ENCODE measurements at places on chromosomes 7 and 10. TPM values are rescaled to one million over a fixed set of nuclear protein-coding genes. Genes with fewer than 3 reads are reported as not detected.
A peak's percentile ranks its signal among the peaks of the same experiment; 100 is the strongest.

DNA sequence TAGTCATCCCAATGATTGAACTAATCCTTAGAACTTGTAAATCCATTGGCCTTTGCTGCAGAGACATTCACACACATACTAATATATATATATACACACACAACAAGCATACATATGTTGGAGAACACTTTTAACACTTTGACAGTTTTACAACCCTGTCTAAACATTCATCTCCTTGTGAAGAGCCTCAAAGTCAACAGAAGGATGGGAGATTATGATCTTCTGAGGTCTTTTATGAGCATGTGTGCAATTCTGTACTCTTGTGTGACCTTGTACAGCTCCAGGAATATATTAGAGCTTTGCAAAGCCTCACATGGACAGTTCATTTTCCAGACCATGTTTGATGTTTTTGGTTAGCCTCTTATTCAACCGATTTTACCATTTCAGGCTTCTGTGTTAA, 589.0 kb downstream of the NXPH1 start:
- no peak for DNase-seq

Gene MDFIC
- total RNA-seq, result 13.7 TPM

- DNase-seq, result no peak
These were observed 140.6 kb downstream of the KCNMA1 start for GRCh38 chr10:77496941-77497420.

DNA sequence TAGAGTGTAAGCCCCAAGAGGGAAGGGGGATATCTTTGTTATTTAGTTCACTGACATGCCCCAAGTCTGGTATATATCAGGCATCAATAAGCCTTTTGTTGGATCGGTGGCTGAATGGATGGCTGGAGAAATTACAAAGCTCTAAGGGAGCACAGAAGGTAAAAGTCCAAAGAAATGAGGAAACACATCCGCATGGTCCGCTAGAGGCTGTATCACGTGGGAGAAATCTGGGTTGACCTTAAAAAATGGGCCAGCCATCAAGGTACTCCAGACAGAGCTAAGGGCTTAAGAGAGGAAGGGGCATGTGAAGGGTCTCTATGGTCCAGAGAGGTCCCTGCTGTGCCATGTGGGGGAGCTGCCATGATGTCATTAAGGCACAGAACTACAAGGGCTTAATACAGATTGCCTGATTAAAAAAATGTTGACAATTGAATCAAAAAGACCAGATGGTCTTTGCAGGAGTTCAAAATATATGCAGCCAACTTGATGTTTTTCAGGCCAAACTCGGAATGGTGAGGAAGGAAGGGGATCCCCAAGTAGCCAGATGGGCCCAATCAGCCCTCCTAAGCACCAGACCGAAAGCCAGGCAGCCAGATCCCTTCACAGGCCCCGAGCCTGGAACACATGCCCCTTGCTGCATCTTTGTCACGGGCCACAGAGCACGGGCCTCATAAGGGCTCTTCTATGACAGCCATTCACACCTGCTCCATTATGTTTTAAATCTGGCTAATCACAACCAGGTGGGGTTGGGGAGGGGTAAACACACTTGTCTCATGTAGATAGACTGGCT, 31.9 kb downstream of the SCRN1 start:
- DNase-seq, result no peak

Gene KIF20B
- 2.9 TPM for total RNA-seq

GRCh38 chr10:73937333-73938043, 26.6 kb downstream of the PLAU start:
- DNase-seq, result no peak

DNA sequence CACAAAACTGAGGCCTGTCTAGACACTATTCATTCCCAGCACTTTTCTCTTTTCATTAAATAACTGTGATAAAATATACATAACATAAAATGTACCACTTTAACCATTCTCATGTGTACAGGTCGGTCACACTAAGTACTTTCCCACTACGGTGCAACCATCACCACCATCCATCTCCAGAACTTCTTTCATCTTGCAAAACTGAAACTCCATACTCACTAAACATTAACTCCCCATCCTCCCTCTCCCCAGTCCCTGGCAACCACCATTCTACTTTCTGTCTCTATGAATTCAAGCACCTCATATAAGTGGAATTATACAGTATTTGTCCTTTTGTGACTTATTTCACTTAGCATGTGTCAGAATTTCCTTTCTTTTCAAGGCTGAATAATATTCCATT, 53.0 kb downstream of the ARHGAP12 start:
- DNase-seq, result no peak

GRCh38 chr7:28840592-28840995, 117.5 kb downstream of the TRIL start:
- DNase-seq, result no peak

DNA sequence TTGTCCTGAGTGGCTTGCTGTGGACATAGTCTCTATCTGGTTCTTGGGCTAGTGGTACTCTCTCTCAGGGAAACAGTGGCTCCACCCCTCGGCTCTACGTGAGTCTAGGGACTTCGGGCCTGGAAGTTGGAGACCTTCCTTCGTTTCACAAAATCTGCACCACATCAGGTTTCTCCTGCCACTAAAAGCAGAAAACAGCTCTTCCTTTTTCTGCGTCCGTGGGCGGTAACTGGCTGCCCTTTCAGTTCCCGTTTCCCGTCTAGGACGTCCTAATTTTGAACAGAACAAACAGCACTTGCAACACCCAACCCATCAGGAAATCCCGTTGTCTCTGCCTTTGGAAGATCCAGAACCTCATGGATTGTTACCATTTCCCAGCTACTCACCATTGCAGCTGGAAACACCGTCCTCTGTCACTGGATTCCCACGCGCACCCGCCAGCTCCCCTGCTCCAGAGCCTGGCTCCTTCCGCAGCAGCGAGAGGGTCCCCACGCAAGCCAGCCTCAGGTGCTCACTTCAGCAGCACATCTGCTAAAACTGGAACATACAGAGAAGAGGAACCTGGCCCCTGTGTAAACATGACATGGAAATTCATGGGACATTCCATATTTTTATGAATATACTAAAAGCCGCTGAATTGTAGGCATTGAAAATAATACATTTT, 311.4 kb upstream of the AKR1E2 start:
- peak; percentile 57 for DNase-seq
